ENCODE measurements at places on chromosomes 1 and 21.
A peak's percentile ranks its signal among the peaks of the same experiment; 100 is the strongest.

DNA sequence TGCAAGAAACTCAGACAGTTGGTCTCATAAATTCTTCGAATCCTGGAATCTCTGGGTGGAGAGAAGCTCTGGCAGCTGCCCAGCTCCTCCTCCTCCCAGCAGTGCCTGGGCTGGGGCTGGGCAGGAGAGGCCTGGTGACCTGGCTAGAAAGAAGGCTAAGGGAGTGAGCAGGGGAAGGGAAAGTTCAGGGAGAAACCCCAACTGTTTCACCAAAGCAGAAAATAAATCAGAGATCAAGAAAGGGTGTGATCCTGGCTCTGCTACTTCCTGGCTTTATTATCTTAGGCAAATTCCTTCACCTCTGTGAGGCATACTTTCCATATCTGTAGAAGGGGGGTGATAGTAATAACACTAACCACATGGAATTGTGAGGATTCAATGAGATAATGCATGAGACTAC is 8.8 kb upstream of the COL16A1 start:
- DNase-seq = no peak
- peaks cover 49% of the 10 kb centered on the region for H3K27me3 ChIP-seq
- H3K27ac ChIP-seq = no peak overlapping the region
- no peaks in the 10 kb centered on the region for H3K36me3 ChIP-seq

GRCh38 chr1:207300970-207301369 is 20.5 kb upstream of the CD55 start:
- DNase-seq = no peak
- H3K27me3 ChIP-seq = no peaks in the 10 kb centered on the region
- H3K4me3 ChIP-seq = no peak overlapping the region
- H3K4me1 ChIP-seq = peaks cover 13% of the 10 kb centered on the region
- H3K36me3 ChIP-seq = no peaks in the 10 kb centered on the region
- no peak overlapping the region for H3K27ac ChIP-seq

- peaks cover 6% of the 10 kb centered on the region for H3K27me3 ChIP-seq
- DNase-seq = no peak
- H3K4me1 ChIP-seq = no peaks in the 10 kb centered on the region
Measured at GRCh38 chr1:248804771-248805681, 20.7 kb downstream of the SH3BP5L start.

DNA sequence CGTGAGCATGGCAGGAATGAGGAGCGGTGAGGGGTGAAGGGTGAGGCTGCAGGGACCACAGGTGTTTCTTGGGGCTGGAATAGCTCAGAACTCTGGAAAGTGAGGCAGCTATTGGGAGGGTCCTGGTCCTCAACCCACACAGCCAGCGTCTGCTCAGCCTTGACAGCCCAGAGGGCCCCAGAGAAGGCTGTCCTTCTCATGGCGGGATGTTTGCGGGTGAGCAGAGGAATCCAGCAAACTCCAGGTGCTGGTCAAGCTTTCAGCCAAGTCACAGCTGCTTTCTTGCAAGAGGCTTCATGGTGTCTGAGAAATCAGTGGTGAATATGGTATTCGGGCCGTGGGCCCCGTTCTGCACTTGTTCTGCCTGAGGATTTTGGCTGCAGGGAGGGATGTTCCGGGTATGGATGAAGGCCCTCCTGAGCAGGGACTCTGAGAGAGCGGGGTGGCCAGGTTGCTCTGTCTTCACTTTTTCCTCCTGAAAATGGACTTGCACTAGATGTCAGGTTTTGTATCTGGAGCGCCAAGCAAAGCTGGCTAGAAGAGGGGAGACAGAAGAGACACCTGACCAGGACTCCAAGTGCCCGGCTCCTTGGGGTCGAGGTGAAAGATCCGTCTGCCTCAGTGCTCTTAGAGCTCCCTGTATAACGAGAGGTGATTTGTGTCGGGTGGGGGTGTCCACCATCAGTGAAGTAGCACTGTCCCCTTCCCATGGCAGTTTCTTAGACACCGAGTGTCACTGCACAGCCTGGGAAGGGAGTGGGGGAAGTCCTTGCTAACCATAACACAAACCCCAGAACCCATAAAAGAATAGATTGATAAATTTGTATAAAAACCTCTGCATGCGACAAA is 139.9 kb downstream of the PEX14 start:
- H3K27ac ChIP-seq = no peak overlapping the region
- H3K4me3 ChIP-seq = no peak overlapping the region
- no peaks in the 10 kb centered on the region for H3K36me3 ChIP-seq
- H3K4me1 ChIP-seq = no peaks in the 10 kb centered on the region
- H3K27me3 ChIP-seq = no peaks in the 10 kb centered on the region

- H3K27ac ChIP-seq = peak overlapping the region; percentile 79
- H3K4me1 ChIP-seq = peaks cover 23% of the 10 kb centered on the region
- no peak for DNase-seq
- H3K36me3 ChIP-seq = peaks cover 28% of the 10 kb centered on the region
- peak overlapping the region; percentile 83 for H3K4me3 ChIP-seq
- H3K27me3 ChIP-seq = no peaks in the 10 kb centered on the region
Measured at GRCh38 chr1:200668514-200669313, 993 bp downstream of the DDX59 start.

- no peaks in the 10 kb centered on the region for H3K36me3 ChIP-seq
- H3K27ac ChIP-seq = no peak overlapping the region
- no peak for DNase-seq
- H3K27me3 ChIP-seq = peaks cover 40% of the 10 kb centered on the region
- no peak overlapping the region for H3K4me3 ChIP-seq
Measured at GRCh38 chr1:200296091-200296661, 113.7 kb downstream of the ZNF281 start.

DNA sequence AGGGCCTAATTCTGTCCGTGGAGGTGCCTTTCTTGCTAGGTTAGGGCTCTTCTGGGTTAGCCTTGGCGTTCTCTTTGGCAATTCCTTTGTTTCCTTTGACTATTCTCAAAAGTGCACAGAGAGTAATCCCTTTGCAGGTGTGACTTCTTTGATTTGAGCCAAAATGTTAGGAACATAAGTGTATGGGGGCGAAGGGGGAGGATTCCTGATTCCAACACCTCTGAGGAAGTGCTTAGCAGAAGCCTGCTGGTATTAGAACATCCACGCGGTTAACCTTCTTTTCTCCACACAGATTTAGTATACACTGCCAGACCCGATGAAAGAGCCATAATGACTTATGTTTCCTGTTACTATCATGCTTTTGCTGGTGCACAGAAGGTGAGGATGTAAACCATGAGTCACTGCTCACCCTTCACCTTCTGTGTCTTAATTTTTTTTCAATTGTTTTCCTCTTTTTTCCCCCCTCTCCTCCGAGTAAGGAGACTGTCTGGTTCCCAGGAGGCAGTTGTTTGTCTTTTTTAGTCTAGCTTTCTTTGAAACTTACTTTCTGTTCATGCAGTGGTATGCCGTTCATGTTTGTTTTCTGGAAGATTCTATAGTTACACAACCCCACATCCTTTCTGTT is 48.0 kb downstream of the ACTN2 start:
- no peak overlapping the region for H3K27ac ChIP-seq
- no peak overlapping the region for H3K4me3 ChIP-seq
- peaks cover 5% of the 10 kb centered on the region for H3K27me3 ChIP-seq
- no peaks in the 10 kb centered on the region for H3K36me3 ChIP-seq
- no peak for DNase-seq

DNA sequence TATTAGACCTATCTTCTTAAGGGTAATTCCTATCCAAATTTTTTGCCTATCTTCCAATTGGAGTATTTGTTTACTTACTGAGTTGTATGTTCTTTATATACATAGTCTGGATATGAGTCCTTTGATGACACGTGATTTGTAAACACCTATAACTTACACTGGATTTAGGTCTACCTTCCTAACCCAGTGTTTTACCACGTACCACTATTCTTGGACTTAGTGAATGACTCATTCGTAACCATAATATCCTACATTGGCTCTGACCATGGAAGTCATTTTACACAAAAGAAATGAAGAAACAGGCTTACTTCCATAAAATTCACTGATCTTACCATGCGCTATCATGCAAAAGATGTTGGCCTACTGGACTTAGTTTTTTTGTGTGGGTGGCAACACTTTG is 23.9 kb upstream of the ZZZ3 start:
- no peak overlapping the region for H3K27ac ChIP-seq
- H3K4me1 ChIP-seq = peaks cover 7% of the 10 kb centered on the region
- H3K27me3 ChIP-seq = no peaks in the 10 kb centered on the region
- peaks cover 42% of the 10 kb centered on the region for H3K36me3 ChIP-seq
- DNase-seq = no peak

DNA sequence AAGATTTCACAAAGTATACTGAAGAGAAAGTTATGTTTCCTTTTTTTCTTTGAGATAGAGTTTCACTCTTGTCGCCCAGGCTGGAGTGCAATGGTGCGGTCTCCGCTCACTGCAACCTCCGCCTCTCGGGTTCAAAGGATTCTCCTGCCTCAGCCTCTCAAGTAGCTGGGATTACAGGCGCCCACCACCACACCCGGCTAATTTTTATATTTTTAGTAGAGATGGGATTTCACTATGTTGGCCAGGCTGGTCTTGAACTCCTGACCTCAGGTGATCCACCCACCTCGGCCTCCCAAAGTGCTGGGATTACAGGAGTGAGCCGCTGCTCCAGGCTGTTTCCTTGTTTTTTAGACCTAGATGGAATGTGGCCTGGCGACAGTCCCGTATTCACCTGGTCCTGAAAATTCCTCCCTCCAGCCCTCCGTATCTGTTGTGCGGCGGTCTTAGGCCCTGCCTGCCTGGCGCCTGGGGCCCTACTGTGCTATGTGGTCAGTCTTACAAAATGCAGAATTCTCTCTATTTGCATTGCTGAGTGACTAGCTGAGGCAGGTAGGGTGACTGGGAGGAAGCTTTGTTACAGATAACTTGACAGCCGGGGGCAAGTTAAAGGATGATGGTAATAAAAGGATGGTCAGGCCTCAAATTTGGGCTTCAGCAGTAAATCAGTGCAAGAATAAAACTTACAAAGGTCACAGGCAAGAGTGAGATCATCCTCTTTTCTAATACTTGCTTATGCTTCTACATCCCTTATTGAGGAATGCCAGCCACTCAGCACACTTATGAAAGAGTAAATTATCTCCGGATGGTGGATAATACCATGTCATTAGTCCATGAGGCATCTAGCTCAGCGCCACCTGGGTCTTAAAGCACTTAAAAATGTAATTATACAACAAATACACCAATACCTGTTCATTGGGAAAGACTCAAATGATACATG is 30.3 kb downstream of the PARK7 start:
- no peak overlapping the region for H3K27ac ChIP-seq
- H3K4me1 ChIP-seq = peaks cover 6% of the 10 kb centered on the region
- H3K36me3 ChIP-seq = peaks cover 16% of the 10 kb centered on the region
- H3K27me3 ChIP-seq = no peaks in the 10 kb centered on the region

GRCh38 chr1:161890574-161890973 is 124.5 kb downstream of the ATF6 start:
- no peak overlapping the region for H3K27ac ChIP-seq
- H3K4me1 ChIP-seq = peaks cover 6% of the 10 kb centered on the region
- no peak for DNase-seq
- no peaks in the 10 kb centered on the region for H3K27me3 ChIP-seq
- no peak overlapping the region for H3K4me3 ChIP-seq
- H3K36me3 ChIP-seq = peaks cover 47% of the 10 kb centered on the region

DNA sequence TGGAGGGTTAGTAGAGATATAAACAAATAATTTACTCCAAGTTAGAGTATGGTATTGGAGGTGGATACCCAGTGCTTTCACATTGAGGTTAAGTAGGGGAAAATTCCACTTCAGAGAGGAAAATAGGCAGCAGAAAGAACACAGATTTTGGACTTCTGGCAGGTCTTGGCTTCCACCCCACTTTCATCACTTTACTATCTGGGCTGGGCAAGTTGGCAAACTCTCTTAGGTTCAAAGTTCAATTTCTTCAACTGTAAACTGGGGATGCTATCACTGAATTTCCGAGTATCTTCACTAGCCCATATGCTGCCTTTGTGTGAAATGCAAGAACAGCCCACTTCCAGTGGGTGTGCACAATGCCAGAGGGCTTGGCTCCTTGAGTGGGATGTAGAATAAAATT is 214.9 kb downstream of the GABPA start:
- no peak overlapping the region for H3K27ac ChIP-seq
- no peak for DNase-seq
- peaks cover 7% of the 10 kb centered on the region for H3K36me3 ChIP-seq
- H3K4me3 ChIP-seq = no peak overlapping the region

DNA sequence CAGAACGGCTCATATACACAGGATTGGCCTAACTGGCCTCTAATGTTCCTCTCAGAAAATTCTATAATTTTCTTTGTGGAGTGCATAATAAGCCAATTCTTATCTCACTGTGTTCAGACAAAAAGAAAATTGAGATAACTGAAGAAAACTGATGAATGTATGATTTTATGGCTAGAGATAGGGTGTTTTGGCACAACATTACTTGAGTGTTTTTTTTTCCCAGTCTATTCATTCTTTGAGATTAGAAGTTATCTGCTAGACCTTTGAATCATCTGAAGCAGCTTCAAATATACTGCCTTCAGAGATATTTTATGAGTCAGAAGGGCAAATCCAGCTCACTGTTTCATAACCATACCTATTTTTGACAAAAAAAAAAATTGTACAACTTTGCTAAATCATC is 85.6 kb downstream of the VAV3 start:
- H3K27ac ChIP-seq = no peak overlapping the region
- peaks cover 2% of the 10 kb centered on the region for H3K27me3 ChIP-seq
- no peak overlapping the region for H3K4me3 ChIP-seq
- no peak for DNase-seq

- peaks cover 9% of the 10 kb centered on the region for H3K4me1 ChIP-seq
- H3K27ac ChIP-seq = no peak overlapping the region
- no peak for DNase-seq
- H3K36me3 ChIP-seq = peaks cover 9% of the 10 kb centered on the region
- no peak overlapping the region for H3K4me3 ChIP-seq
Measured at GRCh38 chr21:36184545-36184944, 27.9 kb downstream of the DOP1B start.

GRCh38 chr21:32562426-32562825 is 22.9 kb downstream of the TCP10L start:
- peaks cover 9% of the 10 kb centered on the region for H3K36me3 ChIP-seq
- no peak overlapping the region for H3K4me3 ChIP-seq
- peaks cover 2% of the 10 kb centered on the region for H3K4me1 ChIP-seq
- DNase-seq = no peak
- H3K27me3 ChIP-seq = peaks cover 14% of the 10 kb centered on the region

DNA sequence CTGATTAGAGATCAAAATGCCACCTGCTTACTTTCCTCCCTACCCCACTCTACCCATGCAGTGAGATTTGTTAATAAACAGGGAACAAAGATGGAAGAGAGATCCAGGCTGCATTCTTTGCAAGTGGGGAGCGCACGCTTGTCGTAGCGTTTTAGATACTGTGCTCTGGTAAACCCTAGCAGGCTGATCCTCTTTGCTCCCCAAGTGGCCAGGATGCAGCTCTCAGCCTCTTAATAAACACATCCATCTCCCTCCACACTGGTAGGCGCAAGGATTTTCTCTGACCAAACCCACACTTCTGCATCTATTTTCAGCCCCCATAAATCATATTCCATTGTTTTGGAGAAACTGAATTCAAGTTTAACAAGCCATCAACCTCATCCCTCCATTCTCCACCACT is 2.9 kb downstream of the PGBD5 start:
- H3K4me1 ChIP-seq = peaks cover 10% of the 10 kb centered on the region
- no peak for DNase-seq
- H3K4me3 ChIP-seq = no peak overlapping the region

GRCh38 chr1:30356839-30357238 is 366.5 kb downstream of the MATN1 start:
- no peak overlapping the region for H3K27ac ChIP-seq
- peaks cover 9% of the 10 kb centered on the region for H3K27me3 ChIP-seq
- H3K4me1 ChIP-seq = no peaks in the 10 kb centered on the region
- DNase-seq = no peak
- H3K36me3 ChIP-seq = no peaks in the 10 kb centered on the region
- no peak overlapping the region for H3K4me3 ChIP-seq
